Naive B cell (primary cell): ENCODE measurements at places on chromosomes 6 and 20. TPM values are rescaled to one million over a fixed set of nuclear protein-coding genes. Genes with fewer than 3 reads are reported as not detected.

The MCHR2 gene
- polyA plus RNA-seq, result not detected

The PREX1 gene
- polyA plus RNA-seq, result 23.2 TPM

The CCR6 gene
- polyA plus RNA-seq, result 205 TPM

The TSPO2 gene
- polyA plus RNA-seq, result not detected

The RNF5 gene
- 90.3 TPM for polyA plus RNA-seq

The SMLR1 gene
- not detected for polyA plus RNA-seq

The BANF2 gene
- not detected for polyA plus RNA-seq

The SIRPB2 gene
- polyA plus RNA-seq, result not detected

The GGTLC1 gene
- polyA plus RNA-seq, result not detected

The AVP gene
- polyA plus RNA-seq, result not detected

The PDE10A gene
- polyA plus RNA-seq, result not detected

The PGC gene
- polyA plus RNA-seq, result not detected

The ERVFRD-1 gene
- polyA plus RNA-seq, result not detected

The BTBD9 gene
- polyA plus RNA-seq, result 16.0 TPM

GRCh38 chr20:8118760-8119159 is 13.3 kb upstream of the PLCB1 start:
- DNase-seq, result no peak

- DNase-seq, result no peak
Measured at GRCh38 chr6:170068496-170068895, 222.4 kb downstream of the DLL1 start.

DNA sequence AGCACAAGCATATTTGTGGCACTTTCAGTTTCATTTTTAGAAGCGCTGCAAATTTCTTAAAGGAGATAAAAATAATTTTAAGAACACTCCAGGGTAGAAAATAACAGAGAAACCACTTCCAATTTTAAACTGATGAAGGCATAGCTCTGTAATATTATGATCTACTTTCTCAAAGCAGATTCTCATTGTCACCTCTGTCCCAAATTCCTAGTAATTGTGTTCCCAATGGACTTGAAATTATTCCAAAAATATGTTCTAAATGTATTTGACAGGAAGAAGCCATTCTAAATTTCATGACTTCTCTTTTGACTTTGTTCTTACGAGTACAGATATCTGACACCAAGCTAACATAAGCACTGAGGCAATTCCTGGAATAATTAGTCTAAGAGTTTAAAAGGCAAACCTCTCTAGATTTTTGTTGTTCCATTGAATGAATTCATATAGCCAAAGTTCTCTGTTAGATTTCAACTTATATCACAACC is 140.2 kb upstream of the CARMIL1 start:
- no peak for DNase-seq

- DNase-seq, result no peak
Measured at GRCh38 chr20:47642118-47642517, 140.4 kb downstream of the NCOA3 start.

GRCh38 chr6:99318566-99318965 is 30.9 kb downstream of the FAXC start:
- no peak for DNase-seq

DNA sequence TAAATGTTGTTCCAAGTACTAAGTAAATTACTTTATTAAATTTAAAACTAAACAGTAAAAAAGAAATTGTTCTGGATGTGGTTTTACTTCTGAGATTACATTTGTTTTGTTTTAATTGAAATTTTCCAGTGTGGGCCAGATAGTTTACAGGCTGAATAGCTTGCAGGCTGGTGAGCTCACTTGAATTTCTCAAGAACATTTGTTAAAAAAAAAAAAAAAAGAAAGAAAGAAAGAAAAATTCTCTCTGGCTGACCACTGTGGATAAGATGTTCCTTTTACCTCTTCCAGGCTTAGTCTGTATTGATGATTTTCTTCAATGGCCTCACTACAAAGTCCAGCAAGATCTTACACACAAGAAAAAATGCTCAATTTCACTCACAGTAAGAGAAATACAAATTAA is 85.4 kb downstream of the PLCG1 start:
- DNase-seq, result no peak

DNA sequence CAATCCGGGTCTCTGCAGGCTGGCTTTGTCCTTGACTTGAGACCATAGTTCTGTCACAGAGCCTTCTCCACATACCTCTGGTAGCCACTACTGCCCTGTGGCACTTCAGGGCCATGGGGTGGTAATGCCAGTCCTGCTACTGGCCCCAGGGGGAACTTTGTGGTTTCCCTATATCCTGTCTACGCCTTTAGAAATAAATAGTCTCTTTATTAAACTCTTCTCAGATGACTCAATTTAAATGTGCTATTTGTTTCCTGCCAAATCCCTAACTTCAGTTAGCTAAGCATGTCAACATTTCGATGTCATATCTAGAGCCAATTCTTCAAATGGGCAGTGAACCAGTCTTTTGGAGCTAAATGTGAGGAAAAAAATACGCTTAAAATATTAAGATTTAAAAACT is 60.1 kb downstream of the SEL1L2 start:
- no peak for DNase-seq

DNA sequence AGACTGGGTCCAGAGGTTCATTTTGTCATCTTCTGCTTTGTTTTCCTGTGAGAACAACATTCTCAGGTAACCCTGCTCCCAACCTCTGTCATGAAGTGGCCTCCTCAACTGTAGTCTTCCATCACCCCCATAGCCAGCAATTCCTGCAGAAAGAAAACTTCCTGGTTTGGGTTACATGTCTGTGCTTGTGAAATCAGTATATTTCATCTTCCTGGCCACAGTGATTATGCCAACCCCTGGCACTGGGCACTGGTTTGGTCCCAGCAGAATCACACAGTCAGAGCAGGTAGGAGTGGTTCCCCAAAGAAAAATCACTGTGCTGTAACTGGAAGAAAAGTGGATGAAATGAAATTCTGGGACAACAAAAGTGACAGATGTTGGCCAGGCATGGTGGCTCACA is 52.5 kb downstream of the CRYBG1 start:
- no peak for DNase-seq

GRCh38 chr6:41586252-41587007 is 40.2 kb downstream of the FOXP4 start:
- DNase-seq, result no peak

GRCh38 chr20:24357931-24358330 is 111.5 kb upstream of the SYNDIG1 start:
- no peak for DNase-seq

GRCh38 chr6:7185561-7185960 is 77.8 kb downstream of the RREB1 start:
- DNase-seq, result no peak

DNA sequence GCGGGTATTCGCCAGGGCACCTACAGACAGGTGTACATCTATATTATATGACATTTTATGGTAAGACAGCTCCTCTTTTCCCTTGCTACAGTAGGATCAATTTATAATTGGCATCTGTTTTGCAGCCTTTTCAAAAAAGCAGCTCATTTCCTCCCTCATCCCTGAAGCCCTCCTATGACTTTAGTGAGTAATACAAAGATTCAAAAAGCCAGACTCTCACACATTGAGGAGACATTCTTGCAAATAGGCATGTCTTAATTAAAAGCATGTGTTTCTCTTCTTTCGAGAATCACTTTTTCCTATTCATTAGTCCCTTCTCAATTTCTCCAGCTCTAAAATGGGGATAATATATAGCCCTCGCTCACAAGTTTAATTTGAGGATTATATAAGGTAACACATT is 283.4 kb downstream of the TBC1D7 start:
- DNase-seq, result no peak

DNA sequence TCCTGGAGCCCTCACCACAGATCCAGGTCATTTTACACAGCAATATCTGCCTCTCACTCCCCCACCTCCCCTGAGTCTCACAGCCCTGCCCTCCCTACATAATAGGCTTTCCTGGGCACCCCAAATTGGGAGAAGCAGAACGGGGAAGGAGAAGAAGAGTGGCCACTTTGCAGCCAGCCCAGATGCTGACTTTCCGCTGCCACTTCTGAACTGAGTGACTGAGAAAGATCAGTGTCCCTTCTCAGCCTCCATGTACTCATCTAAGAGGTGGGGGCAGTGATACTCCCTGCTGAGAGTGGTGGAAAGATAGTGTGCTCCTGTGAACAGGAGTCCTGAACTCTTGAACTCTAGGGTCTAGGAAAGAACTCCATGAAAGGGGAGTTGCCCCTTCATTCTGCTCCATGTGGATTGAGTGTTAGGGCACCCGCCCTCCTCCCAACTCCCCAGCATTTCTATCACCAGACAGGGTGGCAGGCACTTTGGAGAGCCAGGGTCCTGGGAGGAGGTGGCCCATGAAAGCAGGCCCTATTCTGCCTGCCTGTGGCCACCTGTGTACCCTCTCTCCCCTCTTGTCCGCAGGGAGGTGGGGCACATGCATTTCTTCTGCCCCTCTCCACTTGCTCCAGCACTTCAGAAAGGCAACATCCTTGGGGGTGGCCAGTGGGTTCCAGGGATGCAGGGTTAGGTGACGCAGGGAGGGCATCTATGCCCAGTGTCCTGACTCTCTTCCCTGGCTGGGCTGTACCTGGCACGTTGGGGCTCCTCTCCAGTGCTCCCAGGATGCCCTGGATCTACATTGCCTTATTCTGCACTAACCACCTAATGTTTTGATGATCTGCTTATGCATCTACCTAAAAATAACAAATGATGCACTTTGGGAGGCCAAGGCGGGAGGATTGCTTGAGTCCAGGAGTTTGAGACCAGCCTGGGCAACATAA is 38.3 kb upstream of the MRPS18A start:
- no peak for DNase-seq

DNA sequence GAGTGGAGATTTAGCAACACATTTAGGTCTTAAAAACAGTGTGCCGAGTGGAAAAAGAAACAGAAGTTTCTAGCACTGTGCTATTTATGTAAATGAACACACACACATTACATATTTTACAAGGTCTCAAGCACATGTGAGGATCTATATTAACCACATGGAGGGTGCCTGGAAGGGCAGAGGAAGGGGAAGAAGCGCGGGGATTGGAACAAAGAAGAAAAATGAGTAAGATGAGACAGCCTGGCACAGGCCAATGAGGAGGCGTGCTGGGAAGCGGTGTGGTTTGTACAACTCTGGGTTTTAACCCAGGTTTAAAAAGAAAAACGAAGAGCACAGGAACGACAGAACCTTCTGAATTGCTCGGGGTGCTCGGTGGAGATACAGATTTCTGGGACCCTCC is 5.7 kb downstream of the KCNG1 start:
- no peak for DNase-seq

GRCh38 chr6:35710241-35710847 is 21.6 kb upstream of the FKBP5 start:
- no peak for DNase-seq

GRCh38 chr6:37283671-37284151 is 25.8 kb upstream of the TMEM217 start:
- DNase-seq, result no peak

DNA sequence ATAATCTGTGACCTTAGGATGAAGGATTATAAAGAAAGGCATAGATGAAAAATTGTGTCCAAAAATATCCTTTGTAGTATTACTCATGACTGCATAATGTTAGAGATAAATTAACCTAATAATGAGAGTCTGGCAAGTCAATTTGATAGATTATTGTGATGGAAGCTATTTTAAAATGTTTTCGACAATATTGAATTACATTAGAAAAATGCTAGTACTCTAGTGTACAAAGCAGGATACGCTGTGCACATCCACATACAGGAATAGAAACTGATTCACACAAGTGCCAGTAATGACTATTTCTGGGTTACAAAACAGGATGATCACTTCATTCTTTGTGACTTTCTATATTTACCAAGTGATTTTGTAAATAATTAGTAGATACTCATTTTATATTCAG is 3.3 kb downstream of the SLC17A2 start:
- no peak for DNase-seq

DNA sequence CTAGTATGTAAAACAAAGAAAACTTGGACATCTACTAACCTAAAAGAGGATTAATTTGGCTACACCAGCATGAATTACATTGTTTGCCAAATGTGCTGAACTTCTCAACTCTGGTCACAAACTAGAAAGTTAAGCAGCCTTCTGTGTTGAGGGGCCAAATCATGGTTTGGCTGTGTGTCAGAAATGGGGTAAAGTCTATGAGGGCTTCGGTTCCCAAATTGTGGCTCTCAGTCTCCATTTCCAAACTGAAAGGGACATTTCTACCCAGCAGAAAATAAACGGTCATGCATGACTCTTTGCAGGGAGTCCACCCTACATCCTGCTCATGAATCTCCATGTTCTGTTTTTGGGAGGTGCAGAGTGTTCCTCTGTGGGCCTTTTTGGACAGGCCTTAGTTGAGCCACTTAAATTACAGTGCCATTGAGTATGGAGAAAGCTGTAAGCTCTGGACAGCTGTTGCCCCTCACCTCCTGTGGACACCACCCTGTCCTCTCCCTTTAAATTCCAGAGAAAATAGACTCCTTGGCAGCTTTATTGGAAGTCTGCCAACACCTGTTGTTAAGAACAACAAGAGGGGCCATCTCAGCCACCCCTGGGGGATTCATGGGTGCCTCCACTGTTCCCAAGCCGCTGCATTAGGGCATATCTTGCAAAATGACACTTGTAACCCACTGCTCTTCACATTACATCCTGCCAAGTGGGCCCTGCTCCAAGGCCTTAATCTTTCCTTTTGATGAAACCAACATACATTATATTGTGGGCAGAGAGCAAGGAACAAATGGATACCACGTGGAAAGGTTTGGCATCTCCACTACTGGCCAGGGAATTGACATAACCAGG is 27.5 kb upstream of the SNRPC start:
- no peak for DNase-seq

DNA sequence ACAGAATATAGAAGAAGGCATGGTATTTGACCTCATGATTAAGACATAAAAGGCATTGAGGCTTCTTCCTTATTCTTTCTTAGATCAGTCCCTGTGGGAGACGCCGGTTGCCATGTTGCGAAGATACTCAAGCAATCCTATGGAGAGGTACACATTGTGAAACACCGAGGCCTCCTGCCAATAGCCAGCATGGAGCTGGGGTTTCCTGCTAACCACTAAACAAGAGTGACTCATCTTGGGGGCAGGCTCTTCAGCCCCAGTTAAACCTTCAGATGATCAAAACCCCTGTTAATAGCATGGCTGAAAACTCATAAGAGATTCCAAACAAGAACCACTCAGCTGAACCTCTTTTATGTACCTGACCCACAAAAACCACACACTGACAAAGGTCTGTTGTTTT is 478.8 kb downstream of the CD83 start:
- DNase-seq, result no peak

GRCh38 chr20:51860111-51860882 is 58.0 kb upstream of the SALL4 start:
- no peak for DNase-seq

GRCh38 chr6:148304976-148305375 is 37.7 kb upstream of the SASH1 start:
- no peak for DNase-seq

DNA sequence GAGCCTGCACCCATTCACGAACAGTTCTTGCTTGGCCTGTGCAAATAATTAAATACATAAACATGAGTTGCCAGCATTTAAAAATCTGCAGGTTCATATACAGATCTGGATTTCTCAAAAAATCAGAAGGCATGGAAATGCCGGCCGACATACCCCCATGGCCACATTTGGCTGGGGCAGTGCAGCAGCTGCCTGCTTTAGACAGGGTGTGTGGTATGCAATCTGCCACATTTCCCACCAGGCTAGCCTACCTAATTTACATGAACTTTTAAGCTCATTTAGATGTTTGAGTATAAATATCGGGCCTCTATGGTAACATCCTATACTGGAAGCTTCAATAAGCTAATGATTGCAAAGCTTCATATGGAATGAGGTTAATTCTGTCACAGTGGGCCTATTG is 31.5 kb downstream of the PLCB1 start:
- no peak for DNase-seq

GRCh38 chr6:8177721-8178120 is 75.4 kb upstream of the EEF1E1 start:
- no peak for DNase-seq

GRCh38 chr6:5128351-5128750 is 43.2 kb downstream of the PPP1R3G start:
- DNase-seq, result no peak
